NCI-H1436 (cell line): ENCODE measurements at places on chromosomes 6 and 20.

DNA sequence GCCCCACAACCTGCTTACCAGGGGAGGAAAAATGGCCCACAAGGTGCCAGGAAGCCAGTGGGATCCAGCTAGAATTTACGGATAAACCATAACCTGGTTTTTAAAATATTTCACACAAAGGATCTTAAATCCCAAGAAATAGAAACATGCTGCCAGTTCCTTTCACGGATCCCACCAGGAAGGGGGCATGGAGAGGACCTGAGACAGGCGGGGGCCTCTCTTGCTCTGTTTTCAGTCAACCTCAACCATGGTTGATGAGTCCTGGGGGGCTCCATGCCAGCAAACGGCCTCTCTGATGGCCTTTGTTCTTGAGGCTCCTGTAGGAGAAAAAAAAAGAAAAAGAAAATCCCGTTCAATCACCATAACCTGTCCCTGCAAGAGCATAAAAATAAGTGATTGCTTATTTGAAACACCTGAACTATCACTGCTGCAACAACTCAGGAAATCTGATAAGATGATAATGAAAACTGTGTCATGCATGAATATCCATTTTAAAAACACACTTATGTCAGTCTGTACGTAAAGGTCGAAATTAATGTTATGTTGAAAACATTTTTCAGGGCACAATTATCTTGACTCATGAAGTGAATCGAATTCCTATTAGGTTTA lies 125.8 kb upstream of the CST7 start:
- no peak for DNase-seq

- DNase-seq, result no peak
These were observed 28.4 kb downstream of the BCAS1 start for GRCh38 chr20:54042021-54042420.

GRCh38 chr6:157766901-157767774 lies 55.9 kb upstream of the SNX9 start:
- DNase-seq, result no peak

DNA sequence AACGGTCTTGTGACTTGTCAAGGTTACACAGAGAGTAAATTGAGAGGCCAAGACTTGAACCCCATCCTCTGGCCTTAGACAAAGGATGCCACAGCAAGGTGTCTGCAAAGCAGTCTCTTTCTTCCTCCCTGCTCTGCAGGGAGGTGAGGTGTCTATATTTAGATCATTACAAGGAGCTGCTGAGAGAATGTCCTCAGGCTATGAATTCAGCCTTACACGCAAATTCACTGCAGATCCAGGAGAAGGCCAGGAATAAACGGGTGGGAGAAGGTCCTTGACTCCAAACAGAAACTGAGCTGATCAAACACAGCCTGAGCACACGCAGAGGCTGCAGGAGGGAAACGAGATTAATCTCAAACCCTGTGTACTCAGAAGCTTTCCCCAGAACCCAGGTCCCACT lies 48.6 kb upstream of the PTPRT start:
- DNase-seq, result no peak

DNA sequence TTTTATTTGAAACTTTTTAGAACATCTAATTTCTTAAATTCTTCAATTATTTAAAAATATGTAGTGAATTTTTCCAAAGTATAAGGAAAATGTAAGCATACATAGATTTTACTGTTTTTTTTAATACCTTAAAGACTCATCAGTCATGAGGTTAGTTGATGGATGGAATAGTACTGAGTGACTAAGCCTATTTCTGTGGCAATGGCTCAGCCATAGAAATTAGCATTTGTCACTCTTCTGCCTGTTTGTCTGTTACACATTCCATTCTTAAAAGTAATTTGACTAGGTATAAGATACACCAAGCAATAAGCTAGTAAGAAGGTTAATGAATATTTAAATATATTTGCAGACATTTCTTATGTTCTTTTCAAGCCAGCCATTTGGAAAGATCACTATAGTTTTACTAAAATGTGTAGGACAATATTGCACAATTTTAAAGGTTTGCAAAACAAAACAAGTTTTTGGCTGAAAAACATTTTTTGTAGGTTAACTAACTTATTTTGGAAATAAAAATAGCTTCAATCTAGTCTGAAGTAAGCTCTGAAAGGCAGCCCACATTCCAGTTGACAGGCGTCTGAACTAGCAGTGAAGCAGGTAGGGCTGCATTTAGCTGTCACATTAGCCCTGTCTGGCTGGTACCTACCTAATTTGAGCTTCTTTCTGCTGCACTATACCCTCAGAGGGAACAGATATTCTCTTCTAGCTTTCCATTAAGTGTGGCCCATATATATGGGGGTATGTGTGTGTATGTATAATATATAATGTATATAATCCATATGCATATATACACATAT lies 385.7 kb downstream of the GRIK2 start:
- no peak for DNase-seq

DNA sequence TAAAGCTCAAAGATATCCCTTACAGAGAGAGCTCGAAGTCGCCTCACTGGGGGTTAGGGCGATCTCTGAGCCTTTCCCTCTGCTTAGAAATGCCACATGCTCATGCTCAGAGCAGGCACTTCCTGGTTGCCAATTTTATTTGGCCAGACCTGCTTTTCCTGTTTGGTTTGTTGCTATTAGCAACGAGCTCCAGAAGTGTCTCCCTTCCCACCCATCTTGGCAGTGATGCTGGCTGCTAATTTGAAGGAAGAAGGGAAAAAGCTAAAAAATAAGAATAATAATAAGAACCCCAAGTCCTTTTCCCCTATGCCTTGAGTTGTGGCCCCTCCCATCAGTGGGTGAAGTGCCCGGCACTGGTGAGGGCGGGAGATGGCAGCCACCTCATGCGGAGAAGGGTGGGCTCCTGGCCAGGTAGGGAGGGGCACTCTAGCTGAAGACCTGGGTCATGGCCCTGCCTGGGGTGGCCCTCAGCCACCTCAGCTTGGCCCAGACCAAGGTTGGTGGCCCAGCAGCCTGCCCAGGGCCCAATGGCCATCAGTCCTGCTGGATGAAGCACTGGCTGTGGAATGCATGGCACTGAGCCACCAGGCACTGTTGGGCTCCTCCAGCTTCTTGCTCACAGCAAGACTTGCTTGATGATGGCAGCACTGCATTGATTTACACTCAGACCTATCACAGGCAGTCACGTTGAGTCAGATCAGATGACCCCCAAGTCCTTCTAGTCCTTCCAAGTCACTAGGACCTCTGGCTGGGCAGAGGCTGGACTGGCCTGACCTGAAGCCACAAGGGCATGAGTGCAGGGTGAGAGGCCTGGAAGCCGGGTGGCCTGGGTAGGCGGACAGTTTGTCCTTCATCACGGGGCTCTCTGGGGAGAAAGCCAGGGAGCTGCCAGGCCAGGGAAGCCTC lies 79.0 kb downstream of the SYNJ2 start:
- peak; percentile 5 for DNase-seq

DNA sequence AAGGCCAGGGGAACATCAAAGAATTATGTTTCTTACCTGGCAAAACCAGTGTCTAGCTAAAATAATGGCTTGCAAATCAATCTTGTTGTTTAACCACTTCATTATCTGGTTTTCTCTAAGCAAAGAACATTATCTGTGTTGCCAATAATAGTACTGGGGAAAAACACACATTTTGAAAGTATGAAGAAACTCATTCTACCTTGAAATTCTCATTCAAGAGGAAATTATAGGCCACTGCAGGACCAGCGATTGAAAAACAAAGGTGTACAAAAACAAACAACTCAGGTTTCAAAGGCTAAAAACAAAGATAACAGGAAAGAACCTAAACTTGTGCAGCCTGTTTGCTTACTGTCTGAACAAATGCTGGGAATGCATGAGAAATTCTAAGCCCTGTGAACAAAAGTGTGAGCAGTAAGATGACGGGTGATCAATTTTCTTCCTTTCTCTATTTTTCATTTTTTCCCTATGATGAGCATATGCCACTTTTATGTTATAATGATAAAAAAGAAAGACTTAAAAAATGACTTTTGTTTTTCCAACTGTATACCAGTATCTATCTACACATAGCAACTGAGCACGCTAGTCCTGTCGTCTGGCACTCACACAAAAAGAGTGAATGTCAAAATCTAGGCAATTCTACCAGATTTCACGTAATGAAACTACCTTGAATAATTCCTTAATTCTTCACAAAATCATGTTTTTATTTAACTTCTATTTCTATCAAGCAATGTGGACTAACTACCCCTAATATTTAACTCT lies 117.9 kb downstream of the SGK1 start:
- DNase-seq, result no peak

DNA sequence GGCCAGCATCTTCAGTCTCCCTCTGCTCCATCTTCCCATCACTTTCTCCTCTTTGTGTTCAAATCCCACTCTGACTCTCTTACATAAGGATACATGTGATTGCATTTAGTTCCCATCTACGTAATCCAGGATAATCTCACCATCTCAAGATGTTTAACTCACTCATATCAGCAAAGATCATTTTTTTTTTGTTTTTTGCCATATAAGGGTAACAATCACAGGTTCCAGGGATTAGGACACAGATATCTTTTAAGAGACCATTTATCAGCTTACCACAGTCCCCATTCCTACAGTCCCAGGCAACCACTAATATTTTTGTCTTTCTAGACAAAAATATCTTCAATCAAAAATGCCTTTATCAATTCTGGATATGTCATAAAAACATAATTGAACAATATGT lies 3.2 kb upstream of the TREML2 start:
- no peak for DNase-seq

DNA sequence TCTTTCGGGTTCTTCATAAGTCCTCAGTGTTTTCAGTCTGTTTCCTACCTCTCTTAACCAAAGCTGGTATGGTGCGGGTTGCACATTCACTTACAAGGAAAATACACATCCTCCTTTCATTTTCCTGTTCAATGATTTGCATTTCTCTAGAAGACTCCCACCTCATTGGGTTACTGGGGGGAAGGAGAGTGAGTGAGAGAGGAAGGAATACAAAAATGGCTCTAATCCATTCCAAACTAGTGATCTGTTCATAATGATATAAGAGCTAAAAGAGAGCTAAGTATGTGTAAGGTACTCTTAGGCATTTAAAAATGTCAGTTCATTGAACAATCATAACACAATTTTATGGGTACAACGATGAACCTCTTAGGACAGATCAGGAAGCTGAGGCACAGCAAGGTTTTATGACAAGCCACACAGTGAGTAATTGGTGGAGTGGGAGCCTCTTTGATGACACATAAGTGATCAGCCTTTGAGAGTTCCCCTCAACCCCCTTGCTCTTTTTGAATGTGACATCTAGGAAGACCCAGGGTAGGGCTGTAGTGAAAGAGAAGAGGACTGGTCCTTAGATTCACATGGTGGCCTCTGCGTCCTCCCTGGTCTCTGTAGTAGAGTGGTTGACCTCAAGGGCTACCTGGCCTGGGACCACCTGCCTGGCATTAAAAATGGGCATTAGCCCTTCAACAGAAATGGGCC lies 328.4 kb upstream of the SOX4 start:
- DNase-seq, result no peak

GRCh38 chr6:52020945-52021570 lies 66.4 kb downstream of the PKHD1 start:
- no peak for DNase-seq

DNA sequence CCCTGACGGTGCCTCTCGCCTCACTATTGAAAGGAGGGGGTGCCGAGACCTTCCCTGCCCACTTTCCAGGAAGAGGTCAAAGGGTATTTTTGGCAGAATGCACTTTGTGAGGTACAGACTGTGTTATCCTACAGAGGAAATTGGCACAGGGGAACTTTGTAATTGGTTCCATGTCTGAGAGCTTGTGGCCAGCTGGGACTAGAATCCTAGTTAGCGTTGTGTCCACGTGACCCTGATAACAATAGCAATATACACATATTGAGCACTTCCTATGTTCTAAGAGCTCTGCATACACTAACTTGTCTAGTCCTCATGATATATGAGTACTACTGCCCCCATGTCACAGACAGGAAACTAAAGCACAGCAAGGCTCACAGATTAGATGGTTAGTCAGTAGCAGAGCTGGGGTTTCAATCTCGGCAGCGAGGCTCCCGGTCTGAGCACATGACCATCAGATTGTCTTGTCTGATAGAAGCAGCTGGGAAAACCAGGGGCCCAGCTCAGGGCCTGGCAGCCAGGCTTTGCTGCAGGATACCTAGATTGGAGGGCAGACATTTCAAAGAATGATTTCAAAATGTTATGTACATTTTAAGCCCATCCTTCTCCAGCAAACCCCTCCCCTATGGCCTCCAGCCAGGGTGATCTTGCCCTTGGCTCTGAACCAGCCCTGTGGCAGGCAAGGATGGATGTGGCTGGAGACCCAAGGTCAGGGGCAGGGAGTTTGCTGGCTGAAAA lies 1.4 kb downstream of the MAPK13 start:
- DNase-seq, result peak; percentile 40

GRCh38 chr6:51568771-51569170 lies 518.6 kb downstream of the PKHD1 start:
- no peak for DNase-seq

GRCh38 chr20:20235681-20236080 lies 132.2 kb upstream of the INSM1 start:
- no peak for DNase-seq

- DNase-seq, result no peak
These were observed 2.3 kb downstream of the POPDC3 start for GRCh38 chr6:105177556-105177955.

GRCh38 chr6:104653781-104654180 lies 205.9 kb downstream of the HACE1 start:
- DNase-seq, result no peak

DNA sequence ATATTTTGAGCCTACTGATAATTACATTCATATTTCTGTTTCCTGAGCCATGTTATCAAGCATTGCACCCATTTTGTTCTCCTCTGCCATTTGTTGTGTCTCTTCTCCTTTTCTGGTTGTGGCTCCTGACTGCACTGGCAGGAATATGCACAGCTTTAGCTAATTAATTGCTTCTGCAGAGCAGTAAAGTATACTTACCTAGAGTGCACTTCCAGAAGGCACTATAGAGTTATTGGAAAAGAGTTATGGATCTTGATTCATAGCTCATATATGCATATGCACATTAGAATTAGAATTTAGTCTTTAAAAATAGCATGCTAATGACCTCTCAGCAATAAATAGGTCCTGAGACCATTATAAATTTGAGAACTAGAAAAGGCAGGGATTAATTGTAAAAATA lies 262.6 kb downstream of the NKAIN2 start:
- no peak for DNase-seq

DNA sequence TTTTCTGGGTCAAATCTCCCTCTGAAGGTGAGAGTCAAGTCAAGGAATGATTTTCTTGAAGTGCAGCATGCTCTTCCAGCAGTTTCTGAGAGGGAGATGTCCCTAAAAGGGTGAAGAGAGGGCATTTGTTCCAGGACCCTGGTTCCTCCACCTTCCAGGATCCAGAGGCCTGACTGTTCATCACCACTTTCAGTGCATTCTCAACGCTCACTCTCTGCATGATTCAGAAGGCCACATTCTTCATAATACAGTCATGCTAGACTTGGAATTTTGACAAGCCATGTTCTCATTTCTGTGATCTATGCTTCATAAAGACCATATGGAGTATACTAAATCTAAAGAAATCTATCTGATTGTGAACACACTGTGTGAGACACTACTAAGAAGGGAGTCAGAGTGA lies 85.1 kb downstream of the PDE7B start:
- no peak for DNase-seq
